T-cell (primary cell): ENCODE measurements at places on chromosomes 7 and 10.

GRCh38 chr7:74338366-74339108, 49.3 kb downstream of the CLIP2 start:
- no peak for DNase-seq

DNA sequence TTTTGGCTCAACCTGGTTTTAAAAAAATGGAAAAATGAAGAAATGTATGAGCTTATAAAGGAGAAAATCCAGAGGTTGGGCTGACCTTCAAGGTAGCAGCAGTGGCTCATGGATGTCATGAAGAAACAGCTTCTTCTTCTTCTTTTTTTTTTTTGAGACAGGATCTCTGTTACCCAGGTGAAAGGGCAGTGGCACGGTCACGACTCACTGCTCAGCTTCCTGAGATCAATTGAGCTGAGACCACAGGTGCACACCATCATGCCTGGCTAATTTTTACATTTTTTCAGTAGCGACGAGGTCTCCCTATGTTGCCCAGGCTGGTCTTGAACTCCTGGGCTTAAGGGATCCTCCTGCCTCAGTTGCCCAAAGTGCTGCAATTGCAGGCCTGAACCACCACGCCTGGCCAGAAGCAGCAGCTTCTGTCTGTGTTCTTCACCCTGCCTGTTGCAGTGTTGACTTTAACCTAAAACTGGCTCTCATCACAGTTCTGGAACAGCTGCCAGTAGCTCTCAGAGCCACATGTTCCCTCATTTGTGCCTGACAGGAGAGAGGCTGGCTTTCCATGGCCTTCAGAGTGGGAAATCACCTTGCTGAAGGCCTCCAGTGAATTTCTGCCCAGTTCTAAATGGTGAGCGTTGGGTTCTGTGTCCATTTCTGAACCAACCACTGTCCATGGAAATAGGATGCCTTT, 117.7 kb downstream of the PFKFB3 start:
- no peak for DNase-seq

DNA sequence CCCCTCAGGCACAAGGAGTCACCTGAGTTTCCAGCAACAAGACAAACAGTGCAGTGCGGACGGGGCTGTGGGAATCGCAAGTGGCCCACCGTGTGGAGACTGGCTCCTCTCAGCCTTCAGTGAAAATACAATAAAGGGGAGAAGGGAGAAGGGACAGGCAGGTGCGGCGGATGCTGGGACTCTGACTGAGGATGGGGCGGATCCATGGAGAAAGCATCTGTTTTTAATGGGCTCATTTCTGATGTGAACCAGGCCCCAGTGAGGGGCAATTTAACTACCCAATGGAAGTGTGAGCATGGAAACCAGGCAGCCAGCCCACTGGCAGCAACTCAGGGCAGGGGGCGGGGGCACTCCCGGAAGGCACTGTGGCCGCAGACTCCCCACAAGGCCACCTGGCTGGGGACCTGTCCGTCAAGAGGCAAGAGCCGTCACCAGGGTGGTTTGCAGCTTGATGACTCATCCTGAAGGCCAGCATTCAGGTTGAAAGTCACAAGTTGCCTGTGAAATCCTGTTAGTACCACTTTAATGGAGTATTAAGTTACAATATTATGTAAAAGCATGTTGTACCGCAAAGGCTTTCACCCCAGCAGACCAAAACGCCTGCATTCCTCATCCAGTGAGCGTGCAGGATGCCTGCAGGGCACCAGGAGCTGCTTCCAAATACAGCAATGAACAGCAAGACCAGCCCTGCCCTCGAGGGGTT, 476.4 kb downstream of the PTPRN2 start:
- DNase-seq = no peak

- DNase-seq = no peak
These were observed 9.7 kb downstream of the ATP5MF start for GRCh38 chr7:99456288-99456687.

DNA sequence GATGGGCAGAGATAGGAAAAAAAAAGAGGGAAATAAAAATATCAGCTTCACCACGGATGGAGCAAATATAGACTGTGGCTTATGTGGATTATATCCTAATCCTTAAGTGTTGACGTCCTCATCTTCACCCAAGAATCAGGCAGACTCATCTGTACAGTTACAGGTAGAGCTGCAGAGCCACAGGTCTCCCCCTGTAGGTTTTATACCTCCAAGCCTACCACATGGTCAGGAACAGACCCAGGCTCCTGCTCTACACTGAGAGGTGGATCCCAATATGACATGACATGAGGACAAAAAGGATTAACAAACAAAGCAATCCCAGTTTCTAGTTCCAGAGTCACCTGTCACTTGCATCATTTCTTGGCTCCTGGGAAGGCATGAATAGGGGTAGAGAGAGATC, 400.8 kb downstream of the SEMA3D start:
- no peak for DNase-seq

DNA sequence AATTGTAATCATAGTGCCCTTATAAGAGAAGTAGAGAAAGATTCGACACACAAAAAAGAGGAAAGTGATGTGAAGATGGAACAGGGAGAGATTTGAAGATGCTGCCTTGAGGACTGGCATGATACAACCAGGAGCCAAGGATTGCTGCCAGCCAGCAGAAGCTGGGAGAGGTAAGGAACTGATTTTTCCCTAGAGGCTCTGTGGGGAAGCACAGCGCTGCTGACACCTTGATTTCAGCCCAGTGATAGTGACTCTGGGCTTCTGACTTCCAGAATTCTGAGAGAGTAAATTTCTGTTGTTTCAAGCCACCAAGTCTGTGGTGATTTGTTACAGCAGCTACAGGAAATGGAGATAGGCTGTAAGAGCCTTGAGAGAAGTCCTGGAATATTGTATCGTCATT, 98.2 kb downstream of the RAB11FIP2 start:
- no peak for DNase-seq
